NCI-H774 (cell line): ENCODE measurements at places on chromosomes 6 and 20.

GRCh38 chr20:61138566-61138965 lies 113.5 kb upstream of the CDH4 start:
- DNase-seq, result no peak

DNA sequence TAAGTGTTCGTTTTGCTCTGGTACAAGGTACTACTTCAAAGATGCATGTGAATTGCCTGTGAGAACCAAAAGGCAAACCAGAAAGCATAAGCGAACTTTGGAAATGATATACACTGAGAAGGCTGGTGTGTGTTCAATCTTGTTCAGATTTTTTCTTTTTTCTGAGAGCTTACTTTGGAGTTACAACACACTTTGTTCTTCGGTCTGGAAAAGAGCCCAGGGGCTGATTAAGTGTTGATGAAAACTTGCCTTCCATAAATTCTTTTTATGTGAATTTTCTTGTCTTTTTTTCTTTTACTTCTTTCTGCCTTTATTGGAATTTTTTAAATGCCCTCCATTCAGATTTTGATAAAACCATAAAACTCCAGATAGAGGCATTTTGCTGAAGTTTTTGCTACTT lies 395.1 kb upstream of the SASH1 start:
- no peak for DNase-seq

- no peak for DNase-seq
Observed at GRCh38 chr6:170250981-170251775, 39.7 kb downstream of the DLL1 start.

DNA sequence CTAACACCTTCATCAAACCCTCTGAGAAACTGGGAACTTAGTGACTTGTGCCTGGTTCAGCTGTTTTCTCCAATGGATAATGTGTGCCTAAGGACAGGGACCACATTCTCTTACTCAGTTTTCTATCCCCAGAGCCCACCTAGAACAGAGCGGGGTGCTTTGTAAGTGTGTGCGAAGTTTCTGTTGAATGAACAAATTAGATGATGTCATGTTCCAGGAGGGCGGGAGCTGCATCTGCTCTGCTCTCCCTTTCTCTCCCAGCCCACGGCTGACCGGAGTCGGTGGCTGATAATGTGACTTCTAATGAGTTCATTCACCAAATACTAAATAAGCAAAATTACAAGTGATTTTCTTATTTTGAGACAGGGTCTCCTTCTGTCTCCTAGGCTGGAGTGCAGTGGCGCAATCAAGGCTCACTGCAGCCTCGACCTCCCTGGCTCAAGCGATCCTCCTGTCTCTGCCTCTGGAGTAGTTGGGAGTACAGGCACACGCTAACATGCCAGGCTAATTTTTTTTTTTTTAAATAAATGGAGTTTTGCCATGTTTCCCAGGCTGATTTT lies 60.7 kb upstream of the FNDC1 start:
- no peak for DNase-seq

GRCh38 chr6:154232013-154232910 lies 124.3 kb downstream of the IPCEF1 start:
- DNase-seq, result no peak

GRCh38 chr20:60271597-60271996 lies 313.4 kb downstream of the CDH26 start:
- no peak for DNase-seq

DNA sequence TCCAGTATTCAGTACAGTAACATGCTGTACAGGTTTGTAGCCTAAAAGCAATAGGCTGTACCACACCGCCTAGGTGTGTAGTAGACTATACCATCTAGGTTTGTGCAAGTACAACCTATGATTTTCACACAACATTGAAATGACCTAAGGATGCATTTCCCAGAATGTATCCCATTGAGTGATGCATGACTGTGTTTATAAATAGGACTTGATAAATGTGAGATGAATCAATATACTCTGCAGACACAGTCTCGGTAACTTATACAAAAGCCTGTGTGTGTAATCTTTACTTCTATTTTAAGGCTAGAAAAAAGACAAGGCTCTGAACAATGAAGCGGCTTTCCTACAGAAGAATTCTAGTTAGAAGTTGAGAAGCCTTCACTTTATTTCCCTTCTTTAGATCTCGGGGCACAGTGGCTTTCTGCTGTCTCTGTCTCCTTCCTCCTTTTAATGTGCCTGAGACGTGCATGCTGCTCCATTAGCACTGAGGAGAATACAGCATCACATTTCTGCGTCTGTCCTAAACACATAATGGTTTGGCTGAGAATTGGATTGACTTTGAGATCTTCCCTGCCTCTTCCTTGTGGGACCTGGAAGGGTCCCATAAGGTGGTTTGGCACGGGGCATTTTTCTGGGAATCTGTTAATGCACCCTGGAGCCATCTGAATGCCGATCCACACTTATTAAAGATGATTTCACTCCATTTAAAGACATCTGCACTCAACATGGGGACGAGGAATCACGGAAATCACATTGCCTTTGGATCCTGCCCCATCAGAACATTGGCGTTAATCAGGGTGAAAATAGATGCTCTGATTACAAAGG lies 112.5 kb downstream of the SCML4 start:
- no peak for DNase-seq
